ENCODE measurements at places on chromosomes 3 and 15.

GRCh38 chr15:71807125-71807629 is 3.2 kb upstream of the NR2E3 start:
- no peak for DNase-seq

- no peak for DNase-seq
Measured at GRCh38 chr15:65085990-65086679, 9.6 kb downstream of the KBTBD13 start.

GRCh38 chr15:76663529-76663928 is 241.6 kb downstream of the SCAPER start:
- DNase-seq, result no peak

DNA sequence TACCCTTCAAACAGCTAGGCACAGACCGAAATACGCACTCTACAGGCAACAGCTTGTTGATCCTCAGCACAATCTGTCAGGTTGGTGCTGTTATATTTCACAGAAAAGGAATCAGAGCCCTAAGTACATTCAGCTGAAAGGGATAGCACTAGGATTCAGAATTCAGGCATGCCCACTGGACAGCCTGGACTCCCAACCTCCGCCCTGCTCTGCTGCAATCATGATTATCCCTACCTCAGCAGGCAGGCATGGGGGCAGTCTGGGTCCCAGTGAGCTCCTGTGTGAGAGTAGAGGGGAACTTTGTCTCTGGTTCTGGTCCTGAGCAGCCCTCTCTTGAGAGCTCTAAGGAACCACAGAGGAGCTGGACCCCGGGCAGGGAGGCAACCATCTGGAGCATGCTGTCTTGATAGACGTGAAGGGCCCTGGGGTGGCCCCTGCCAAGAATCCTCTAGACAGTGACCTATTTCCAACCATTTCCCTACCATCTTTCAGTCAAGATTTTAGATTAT is 23.4 kb upstream of the NOX5 start:
- no peak for DNase-seq

DNA sequence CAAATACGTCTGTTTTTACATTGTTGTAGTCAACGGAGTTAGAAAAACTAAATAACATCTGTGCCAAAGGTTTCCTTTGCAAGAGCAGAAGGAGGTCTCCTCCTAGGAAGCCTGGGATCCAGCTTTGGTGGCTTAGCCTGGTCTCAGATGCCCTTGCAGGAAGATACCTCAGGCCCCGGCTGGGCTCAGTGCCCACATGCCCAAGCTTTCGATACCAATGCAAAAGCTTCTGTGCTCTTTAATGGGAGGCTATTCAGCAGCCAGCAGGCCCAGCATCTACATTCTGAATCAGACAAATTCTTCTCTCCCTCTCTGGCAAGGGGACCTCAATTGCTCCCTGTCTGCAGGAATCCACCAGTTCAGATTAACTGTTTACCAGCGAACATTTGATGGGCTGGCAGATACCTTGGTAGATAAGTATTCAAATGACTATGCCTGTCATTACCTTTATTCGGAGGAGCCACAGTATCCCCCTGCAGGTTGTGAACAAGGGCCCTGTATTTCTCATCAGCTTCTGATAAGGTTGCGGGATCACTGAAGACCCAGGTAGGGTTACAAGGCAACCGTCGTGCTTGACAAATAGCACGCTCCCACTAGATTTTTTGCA is 180.1 kb upstream of the KBTBD8 start:
- no peak for DNase-seq

DNA sequence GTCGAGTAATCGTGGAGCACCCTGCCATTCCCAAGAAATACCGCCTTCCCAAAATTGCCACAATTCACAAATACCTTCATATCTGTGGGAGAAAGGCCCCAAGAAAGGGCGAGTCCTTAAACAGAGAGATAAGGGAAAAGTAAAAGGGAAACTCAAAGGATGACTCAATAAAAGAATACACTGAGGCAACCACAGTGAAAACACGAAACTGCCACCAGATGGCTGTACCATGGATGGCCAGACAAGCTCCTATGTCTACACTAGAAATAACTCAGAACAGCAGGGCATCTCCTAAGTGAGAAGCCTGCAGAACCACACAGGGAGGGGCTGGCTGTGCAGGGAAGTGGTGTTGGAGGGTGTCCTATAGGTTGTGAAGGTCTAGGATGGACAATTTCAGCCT is 25.0 kb downstream of the SRGAP3 start:
- DNase-seq, result no peak

DNA sequence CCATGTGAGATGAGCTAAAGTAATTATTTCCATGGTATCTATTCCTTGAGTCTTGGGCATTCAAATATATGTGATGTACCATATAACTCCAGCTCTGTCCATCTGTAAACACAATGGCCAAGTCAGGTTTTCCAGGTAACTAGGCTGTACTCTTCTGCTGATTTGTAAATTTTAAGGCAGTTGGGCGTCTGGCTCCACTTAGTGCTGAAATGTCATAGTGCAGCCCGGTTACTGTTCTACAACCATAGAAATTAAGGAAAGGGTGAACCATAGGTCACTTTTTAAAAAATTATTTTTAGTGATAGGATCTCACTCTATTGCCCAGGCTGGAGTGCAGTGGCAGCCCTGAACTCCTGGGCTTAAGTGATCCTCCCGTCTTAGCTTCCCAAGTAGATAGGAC is 44.7 kb upstream of the GOLM2 start:
- DNase-seq, result no peak

DNA sequence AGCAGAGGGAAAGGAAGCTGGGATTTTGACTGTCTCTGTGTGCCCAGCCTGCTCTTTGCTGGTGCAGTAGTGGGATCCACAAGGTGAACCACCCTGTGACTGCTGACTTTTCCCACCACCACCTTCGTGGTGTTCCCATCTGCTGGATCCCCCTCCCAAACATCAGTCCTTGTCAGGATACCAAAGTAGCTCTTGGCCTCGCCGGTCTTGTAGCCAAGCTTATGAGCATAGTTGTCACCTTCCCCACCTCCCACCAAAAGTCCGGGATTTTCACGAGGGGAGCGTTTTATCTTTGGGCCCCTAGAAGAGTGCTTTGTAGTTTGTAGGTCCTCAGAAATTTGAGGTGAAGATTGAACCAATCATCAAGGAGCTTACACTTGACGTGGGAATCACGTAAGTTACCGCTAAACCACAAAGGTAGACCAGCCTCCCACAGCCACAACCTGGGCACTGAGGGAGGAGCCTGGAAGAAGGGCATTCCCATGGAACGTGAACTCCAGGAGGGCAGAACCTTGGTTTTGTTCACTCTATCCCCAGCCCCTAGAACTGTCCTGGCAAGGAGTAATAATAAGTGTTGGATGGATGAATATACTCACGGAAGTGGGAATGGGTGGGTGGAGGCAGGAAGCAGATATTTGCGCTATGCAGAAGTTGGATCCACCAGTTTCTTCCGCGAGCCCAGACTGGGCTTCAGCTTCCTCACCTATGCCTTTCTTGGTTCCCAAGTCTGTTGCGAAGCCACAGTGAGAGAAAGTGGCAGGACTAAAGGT is 814 bp upstream of the TEX264 start:
- no peak for DNase-seq

GRCh38 chr3:168223085-168223484 is 127.4 kb upstream of the GOLIM4 start:
- no peak for DNase-seq

GRCh38 chr3:140277886-140278285 is 342.9 kb downstream of the CLSTN2 start:
- DNase-seq, result no peak

DNA sequence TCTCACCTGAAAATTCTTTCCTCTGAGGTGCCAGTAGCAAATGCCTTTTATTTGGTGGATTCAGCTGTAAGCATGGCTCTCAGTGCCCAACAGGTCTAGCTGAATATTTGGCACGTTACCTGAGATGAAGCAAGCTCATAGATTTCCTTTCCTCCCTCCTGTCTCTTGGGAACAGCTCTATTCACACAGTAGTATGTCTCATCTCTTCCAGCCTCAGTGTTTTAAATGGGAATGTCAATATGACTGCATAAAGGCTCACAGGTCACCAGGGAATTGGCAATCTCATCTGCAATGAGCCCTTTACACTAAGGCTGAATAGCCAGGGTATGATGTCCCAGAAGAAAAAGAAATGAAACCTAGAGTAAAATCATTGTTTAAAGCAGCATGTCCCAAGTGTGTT is 733.5 kb downstream of the NTRK3 start:
- DNase-seq, result no peak

GRCh38 chr3:13200946-13201345 is 127.7 kb upstream of the IQSEC1 start:
- DNase-seq, result no peak
